ENCODE measurements at places on chromosomes 16 and 17. TPM values are rescaled to one million over a fixed set of nuclear protein-coding genes. Genes with fewer than 3 reads are reported as not detected.

DNA sequence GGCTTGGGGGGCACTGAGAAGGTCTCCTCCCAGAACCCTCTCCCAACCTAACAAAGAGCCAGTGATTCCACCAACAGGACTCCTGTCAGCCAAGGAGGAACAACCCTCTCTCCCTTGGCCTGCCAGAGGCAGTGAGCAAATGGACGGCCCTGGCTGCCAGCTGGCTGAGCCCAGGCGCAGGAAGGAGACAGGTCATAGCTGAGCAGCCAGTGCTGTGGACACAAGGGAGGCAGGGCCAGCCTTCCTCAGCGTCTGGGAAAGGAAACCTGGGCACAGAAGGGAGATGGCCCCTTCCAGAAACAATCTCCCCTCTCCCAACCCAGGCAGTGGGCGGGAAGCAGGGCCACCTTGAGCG is 2.1 kb downstream of the MPO start:
- no peaks in the 10 kb centered on the region for H3K27me3 ChIP-seq
- no peaks in the 10 kb centered on the region for H3K36me3 ChIP-seq
- no peak overlapping the region for H3K27ac ChIP-seq

DNA sequence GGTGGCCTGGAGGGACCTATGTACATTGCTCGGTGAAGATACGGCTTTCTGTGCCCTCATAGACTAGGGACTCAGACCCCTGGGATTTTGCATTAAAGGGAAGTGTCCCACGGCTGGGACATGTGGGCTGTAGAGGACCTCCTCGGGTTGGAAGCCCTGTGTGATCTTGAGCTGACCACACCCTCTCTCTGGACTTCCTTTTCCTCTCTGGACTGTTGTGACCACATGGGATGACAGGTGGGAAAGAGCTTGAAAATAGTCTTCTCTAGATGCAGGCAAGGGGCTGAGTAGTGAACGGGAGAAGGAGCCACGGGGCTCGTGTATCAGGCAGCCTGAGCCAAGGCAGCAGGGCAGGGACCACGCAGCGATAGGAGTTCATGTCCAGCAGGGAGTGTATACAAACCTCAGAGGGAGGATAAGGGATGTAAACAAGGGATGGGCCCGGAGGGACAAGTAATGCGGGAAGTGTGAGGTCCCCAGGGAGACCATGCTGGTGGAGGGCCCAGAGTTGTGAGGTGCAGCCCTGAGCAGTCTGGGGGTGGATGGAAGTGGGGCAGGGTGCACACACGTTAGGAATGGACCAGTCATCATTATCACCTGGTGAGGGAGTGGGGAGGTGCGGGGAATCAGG is 4.5 kb upstream of the SLC4A1 start:
- no peak for DNase-seq
- H3K4me3 ChIP-seq, result no peak overlapping the region
- H3K4me1 ChIP-seq, result no peaks in the 10 kb centered on the region

- H3K4me3 ChIP-seq, result no peak overlapping the region
- H3K36me3 ChIP-seq, result no peaks in the 10 kb centered on the region
- no peaks in the 10 kb centered on the region for H3K27me3 ChIP-seq
- H3K27ac ChIP-seq, result no peak overlapping the region
- DNase-seq, result no peak
Observed at GRCh38 chr16:11612665-11613025, 25.9 kb upstream of the LITAF start.

GRCh38 chr16:4433914-4434787 is 8.5 kb downstream of the DNAJA3 start:
- no peak overlapping the region for H3K4me3 ChIP-seq
- no peaks in the 10 kb centered on the region for H3K27me3 ChIP-seq
- H3K36me3 ChIP-seq, result peaks cover 49% of the 10 kb centered on the region
- no peak for DNase-seq
- no peak overlapping the region for H3K27ac ChIP-seq
- H3K4me1 ChIP-seq, result no peaks in the 10 kb centered on the region

DNA sequence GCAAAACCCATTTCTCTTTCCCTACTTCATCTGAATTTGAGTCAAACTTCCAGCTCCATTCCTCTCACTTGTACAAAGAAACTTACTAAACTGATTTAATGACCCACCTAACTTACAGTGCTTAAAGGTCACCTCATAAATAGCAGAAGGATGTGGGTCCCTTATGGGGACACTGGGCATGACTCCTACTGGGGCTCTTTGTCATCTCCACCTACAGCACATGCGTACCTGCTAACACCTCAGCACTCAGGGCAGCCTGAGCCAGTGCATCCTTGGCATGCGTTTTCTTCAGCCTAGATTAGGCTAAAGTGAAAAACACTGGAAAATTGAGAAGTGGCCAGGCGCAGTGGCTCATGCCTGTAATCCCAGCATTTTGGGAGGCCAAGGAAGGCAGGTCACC is 63.2 kb downstream of the HELZ start:
- H3K27me3 ChIP-seq, result no peaks in the 10 kb centered on the region
- H3K36me3 ChIP-seq, result peaks cover 28% of the 10 kb centered on the region
- H3K4me1 ChIP-seq, result no peaks in the 10 kb centered on the region
- DNase-seq, result no peak
- H3K27ac ChIP-seq, result no peak overlapping the region

DNA sequence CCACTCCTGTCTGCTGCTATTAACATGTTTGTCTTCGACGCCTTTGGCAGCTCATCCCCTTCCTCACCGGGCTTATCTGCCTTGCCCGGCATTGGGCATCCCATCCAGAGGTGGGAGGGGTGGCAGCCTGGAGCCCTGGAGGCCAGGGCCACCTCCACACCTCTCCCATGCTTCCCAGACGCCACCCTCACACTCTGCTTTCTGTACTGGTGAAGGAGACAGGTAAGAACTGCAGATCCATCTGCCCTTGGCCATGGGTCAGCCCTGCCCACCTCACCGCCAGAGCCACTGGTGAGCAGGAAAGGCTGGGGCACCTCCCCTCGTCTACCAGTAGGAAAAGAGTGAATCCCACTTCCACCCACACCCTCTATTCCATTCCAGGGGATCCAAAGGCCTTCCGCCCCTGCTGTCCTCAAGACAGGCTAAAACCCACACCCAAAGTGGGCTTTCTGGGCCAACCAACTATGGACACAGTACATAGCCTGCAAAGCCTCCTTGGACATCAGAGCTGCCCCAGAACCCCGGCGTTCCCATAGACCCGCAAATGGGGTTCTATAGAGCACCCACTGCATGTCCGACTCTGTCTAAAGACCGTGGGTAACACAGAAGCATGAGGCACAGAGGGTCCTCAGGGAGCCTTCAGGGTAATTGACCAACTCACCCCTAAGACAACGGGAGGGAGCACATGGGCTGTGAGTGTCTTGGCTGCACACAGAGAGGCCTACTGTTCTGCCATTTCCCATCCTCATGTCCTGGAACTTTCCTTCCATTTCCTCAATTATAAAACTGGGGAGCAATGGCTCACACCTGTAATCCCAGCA is 23.4 kb upstream of the RBFOX3 start:
- no peak overlapping the region for H3K4me3 ChIP-seq
- H3K27me3 ChIP-seq, result peaks cover 2% of the 10 kb centered on the region
- no peaks in the 10 kb centered on the region for H3K36me3 ChIP-seq

- DNase-seq, result no peak
- H3K27me3 ChIP-seq, result no peaks in the 10 kb centered on the region
- no peaks in the 10 kb centered on the region for H3K4me1 ChIP-seq
- no peak overlapping the region for H3K4me3 ChIP-seq
- H3K36me3 ChIP-seq, result no peaks in the 10 kb centered on the region
Observed at GRCh38 chr17:82961366-82962162, 117.8 kb upstream of the METRNL start.

Gene RHBDL3
- not detected for total RNA-seq

Gene CA7
- total RNA-seq, result not detected

Gene NLRC5
- 842 TPM for total RNA-seq

Gene KNOP1
- 3.2 TPM for total RNA-seq

Gene ESRP2
- not detected for total RNA-seq

Data from CD4-positive, CD25-positive, alpha-beta regulatory T cell (primary cell).